ENCODE measurements at places on chromosomes 1 and 21.

DNA sequence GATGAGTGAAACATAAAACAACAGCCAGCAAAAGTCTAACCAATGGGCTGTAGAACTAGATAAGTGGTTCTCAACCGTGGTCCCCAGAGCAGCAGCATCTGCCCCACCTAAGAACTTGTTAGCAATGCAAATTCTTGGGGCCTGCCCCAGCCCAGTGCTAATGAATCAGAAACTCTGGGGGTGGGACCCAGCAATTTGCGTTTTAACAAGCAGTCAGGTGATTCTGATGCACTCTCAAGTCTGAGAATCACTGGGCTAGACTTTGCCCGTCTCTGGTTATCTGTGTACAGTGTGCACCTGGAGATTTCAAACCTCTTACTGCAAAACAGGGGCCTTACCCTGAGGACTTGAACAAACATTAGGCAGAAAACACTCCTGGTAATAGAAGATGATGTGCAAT lies 66.5 kb downstream of the PLXNA2 start:
- DNase-seq: no peak

DNA sequence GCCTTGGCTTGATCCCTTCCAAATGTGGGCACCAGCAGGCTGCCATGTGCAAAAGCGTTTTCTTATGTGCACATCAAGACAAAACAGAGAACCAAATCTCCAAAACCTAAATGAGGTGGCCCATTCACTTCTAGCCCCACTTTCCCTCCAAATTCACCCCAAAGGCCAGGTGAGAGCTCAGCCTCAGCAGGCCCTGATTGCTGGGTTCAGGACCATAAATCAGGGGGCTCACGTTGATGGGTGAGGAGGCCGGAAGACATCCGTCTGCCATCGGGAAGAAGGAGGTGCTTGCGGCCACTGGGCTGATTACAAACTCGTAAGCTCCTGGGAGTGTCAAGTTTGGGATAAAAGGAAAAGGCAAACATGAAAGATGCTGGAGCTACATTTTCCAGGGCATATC lies 86.7 kb upstream of the CLDN14 start:
- DNase-seq: no peak

DNA sequence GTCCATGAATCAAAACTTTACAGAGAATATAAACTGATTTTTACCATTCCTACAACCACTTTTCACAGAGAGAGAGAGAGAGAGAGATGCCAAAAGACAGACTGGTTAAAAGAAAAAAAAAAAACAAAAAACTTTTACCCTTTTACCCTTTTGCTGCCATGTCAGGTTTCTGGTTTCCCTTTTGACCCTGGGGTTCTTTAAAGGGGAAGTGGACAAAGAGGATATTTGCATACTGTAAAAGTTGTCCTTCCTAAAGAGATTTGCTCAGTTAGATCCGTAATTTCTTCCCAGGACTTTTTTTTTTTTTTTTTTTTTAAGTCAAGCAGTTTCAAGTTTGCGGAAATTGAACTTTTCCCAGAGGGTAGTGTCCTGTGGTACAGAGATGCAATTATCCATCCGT lies 287.8 kb upstream of the RGS18 start:
- no peak for DNase-seq

DNA sequence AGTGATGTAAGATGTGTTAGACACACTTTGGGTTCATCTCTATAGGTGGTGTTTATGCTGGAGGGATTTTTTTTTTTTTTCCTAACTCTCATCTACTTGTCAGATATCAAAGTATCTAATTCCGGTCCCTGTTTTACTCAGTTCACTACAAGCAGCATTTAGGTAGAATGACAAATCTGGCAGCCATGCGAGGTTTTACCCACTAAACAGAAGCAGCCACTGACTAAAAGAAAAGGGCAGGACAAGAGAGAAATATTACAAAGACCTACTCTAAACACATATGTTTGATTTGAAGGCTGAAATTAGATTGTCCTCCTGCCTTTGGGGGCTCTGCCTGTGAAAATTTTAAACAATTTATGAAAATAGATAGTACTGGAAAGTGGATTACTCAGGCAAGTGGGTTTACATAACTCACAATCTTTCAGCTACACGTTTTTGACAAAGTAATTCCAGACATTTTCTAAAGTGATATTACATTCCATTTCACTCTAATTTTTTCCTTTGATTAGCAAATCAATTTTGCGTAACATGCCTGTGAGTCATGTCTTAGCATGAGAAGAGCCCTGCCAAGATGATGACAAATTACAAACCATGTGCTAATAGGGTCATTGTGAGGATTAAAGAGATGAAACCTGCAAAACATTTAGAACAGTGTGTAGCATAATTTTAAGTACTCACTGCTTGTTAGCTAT lies 172.6 kb downstream of the PLA2G4A start:
- peak; percentile 7 for DNase-seq

- no peak for DNase-seq
Observed at GRCh38 chr1:196655071-196655470, 3.2 kb downstream of the CFH start.

DNA sequence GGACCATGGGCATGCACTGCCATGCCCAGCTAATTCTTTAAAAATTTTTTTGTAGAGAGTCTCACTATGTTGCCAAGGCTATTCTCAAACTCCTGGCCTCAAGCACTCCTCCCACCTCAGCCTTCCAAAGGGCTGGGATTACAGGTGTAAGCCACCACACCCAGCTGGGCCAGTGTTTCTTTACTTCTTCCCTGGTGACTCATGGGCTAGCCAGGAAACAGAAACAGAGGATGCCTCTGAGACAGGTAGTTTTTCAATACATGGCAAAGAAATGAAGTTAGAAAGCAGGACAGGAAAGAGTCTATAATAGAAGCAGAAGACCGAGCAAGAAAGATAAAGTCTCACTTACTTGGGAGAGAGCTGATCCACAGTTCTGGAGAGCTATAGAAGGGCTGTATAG lies 7.6 kb upstream of the C1orf74 start:
- no peak for DNase-seq

GRCh38 chr1:1669468-1670440 lies 10.9 kb upstream of the CDK11B start:
- no peak for DNase-seq

DNA sequence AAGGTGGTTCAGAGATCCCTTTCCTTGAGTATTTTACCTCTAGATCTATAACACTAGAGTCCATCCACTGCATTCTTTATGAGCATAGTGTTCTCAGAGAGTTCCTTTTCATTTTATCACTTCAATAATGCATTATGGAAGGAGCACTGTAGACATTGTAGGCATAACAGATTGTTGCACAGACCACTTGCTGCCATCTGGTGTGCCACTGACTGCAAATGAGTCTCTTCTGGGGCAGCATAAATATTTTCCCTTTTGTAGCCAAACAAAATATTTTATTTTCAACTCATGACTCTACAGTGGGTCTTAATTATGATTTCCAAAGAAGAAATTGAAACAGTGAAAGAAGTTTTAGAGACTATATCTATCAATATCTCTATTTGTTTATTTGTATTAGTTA lies 290.4 kb downstream of the OLFM3 start:
- DNase-seq: no peak

DNA sequence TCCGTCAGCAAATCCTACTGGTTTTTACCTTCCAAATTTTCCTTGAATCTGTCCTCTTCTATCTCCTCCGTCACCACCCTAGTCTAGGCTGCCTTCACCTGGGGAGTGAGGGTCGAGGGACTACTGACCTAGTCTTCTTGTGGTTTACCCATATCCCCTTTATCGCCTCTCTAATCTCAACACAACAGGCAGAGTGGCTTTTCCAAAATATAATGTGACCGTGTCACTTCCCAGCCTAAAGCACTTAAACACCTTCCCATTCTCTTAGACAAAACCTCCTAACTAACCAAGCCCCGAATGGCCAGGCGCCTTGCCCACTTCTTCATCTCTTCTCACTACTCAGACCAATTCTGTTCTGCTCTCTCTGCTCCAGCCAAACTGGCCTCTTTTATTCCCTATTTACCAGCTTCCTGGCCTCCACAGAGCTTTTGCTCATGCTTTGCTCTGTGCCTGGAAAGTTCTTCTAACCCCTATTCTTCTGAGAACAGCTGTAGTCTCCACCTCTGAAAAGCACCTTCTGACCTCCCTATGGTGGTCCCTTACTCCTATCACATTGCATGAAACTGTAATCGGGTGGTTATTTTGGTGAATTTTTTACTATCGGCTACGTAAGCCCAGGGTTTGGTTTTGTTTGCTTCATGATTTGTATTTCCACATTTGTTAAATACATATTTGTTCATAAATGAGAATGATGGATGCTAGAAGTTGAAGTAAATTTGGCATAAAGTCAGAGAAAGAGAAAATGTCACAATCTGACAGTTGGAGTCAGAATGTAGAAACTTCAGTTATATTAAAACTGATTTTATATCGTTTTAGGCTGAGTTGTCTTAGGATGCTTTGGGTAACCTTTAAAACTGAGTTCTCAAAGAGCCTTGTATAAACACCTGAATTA lies 1.2 kb upstream of the NBPF1 start:
- no peak for DNase-seq

DNA sequence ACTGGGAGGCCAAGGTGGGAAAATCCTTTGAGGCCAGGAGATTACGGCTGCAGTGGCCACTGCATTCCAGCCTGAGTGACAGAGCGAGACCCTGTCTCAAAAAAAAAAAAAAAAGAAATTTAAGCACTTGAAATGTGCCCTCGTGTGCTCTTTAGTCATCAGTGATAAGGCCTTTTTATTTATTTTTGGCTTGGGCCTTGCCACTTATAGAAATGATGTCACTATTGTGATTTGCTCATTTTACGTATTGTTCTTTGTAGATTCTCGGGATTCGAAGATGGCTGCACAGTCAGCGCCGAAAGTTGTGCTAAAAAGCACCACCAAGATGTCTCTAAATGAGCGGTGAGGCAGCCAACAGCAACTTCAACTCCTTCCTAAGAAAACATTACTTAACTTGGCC lies 2.4 kb downstream of the CHTOP start:
- DNase-seq: no peak

DNA sequence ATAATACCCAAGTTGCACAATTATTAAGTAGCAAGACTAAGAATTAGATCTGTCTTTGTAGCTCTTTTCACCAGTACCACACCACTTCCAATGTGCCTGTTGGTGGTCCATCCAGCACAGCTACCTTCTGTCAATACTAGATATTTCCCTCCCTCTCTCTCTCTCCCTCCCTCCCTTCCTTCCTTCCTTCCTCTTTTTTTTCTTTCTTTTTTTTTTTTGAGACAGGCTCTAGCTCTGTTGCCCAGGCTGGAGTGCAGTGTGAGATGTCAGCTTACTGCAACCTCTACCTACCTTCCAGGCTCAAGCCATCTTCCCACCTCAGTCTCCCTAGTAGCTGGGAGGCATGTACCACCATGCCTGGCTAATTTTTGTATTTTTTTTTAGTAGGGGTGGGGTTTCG lies 21.1 kb downstream of the KPNA6 start:
- no peak for DNase-seq

DNA sequence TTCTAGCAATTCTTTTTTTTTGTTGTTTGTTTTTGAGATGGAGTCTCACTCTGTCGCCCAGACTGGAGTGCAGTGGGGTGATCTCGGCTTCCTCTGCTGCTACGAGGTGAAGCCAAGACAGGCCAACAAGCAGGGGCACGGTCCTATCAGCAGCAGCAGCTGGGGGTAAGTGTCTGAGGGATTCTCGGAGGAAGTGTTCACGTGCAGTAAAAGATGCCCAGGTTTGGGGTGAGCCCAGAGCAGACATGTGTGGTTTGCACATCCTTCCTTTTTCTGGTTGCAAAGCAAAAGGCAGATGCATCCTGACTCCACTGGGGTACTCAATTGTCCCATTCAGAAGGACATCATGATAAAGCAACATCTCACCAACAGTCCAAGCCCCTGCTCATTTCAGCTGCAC lies 27.7 kb downstream of the PIGP start:
- DNase-seq: no peak

GRCh38 chr1:14098294-14098913 lies 398.4 kb downstream of the PRDM2 start:
- DNase-seq: no peak

- no peak for DNase-seq
Observed at GRCh38 chr1:19013826-19014548, 57.5 kb upstream of the IFFO2 start.

- no peak for DNase-seq
Observed at GRCh38 chr1:84010136-84010535, 11.2 kb upstream of the TTLL7 start.

- DNase-seq: no peak
Observed at GRCh38 chr1:203175237-203175826, at the start of gene MYBPH. TSS of gene MYBPH (minus strand) at chr1:203175826. CDS start at chr1:203175755, 71 bp downstream.

- no peak for DNase-seq
Observed at GRCh38 chr1:42259739-42260064, 75.3 kb downstream of the FOXJ3 start.

DNA sequence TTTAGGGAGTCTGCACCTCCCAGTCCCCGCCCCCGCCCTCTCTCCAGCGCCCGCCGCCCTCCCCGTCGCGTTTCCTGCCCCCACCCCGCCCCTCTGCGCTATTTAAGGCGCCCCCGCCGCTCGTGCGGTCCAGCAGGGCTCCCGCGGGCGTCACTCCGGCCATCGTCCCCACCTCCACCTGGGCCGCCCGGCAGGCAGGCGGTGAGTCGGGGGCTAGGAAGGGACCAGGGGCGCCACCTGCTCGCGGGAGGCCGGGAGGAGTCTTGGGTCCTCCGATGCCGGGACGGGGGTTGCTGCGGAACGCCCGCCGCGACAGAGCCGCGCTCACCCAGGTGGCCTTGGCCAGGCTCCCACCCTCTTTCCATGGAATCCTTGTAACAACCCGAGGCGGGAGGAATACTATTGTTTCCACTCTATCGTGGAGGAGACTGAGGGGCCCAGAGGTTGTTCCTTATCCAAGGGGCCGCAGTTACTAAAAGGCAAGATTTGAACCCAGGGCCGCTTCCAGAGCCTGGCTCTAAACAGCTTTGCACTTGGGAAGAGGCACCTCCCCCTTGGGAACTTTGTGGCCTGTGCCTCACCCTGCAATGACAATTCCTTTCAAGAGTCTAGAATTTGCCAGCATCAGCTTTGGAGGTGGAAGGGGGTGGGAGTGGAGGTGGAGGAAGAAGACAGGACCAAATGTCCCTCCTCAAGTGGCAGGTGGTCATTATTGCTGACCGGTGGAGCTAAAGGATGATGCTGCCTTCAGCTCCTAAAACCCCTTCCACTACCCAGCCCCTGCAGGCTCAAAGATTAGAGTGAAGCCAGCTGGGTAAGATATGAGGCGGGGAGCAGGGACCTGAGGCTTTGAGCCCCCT lies at the start of gene GJA4:
Gene GJA4, plus strand, starts transcription at position 132 of the 860 bp plus-strand sequence. CDS start 1,215 bp downstream, outside the sequence.
- no peak for DNase-seq

DNA sequence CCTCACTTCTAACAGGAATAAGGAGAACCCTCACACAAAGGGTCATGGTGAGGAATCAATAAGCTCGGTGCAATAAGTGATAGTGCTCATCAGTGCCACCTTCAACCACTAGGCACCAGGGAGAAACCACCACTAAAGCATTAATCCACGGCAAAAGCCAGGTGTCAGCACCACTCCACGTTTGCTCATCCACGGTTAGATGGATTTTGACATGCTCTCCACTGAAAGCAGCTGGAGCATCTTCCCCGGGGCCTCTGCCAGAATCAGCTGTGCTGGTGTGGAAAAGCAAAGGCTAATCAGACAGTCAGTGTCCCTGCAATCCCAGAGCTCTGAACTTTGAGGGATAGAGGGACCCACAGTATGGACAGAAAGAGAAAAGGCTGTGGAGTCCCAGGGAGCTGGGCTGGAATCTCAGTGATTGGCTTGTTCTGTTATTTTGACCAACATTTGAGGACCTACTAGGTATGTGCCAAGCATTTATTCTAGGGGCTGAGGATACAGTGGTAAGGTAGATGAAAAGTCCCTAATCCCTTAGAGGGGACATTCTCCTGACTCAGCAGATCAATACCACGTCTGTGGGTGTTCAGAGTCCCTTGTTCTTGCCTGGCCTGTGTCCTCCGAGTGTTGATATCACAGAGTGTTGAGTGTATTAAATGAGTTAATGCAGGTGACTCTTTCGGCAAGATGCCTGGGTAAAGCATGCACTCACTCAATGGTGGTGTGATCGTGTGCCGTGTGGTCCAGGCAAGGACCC lies 41.3 kb downstream of the FHAD1 start:
- DNase-seq: no peak

Measured in AG08396 (cell line).